ENCODE measurements at places on chromosomes 6 and 20. TPM values are rescaled to one million over a fixed set of nuclear protein-coding genes. Genes with fewer than 3 reads are reported as not detected.

The PRSS35 gene
- total RNA-seq, result 0.05 TPM

The GCNT2 gene
- total RNA-seq, result 6.0 TPM

The KCNK15 gene
- total RNA-seq, result 0.59 TPM

The SPATS1 gene
- not detected for total RNA-seq

The HSPA12B gene
- total RNA-seq, result 0.43 TPM

The RIMS1 gene
- total RNA-seq, result not detected

The ADGB gene
- total RNA-seq, result not detected

The SLC16A10 gene
- 0.70 TPM for total RNA-seq

The TCF15 gene
- total RNA-seq, result not detected

The IP6K3 gene
- total RNA-seq, result 1.6 TPM

The VSX1 gene
- 0.99 TPM for total RNA-seq

The BACH2 gene
- total RNA-seq, result 1.6 TPM

The LSM14B gene
- 25.9 TPM for total RNA-seq

The PRSS16 gene
- 3.3 TPM for total RNA-seq

The MICAL1 gene
- 16.2 TPM for total RNA-seq

The DDX43 gene
- not detected for total RNA-seq

The MOXD1 gene
- total RNA-seq, result 2.7 TPM

The OR2J3 gene
- total RNA-seq, result not detected

The TRIM15 gene
- total RNA-seq, result not detected

The SRSF12 gene
- total RNA-seq, result 1.6 TPM

The GJA10 gene
- not detected for total RNA-seq

The GSTA2 gene
- total RNA-seq, result not detected

The CSNK2A1 gene
- total RNA-seq, result 141 TPM

The SNAP25 gene
- total RNA-seq, result 17.8 TPM

The BANF2 gene
- total RNA-seq, result not detected
